ENCODE measurements at places on chromosomes 1 and 21.

DNA sequence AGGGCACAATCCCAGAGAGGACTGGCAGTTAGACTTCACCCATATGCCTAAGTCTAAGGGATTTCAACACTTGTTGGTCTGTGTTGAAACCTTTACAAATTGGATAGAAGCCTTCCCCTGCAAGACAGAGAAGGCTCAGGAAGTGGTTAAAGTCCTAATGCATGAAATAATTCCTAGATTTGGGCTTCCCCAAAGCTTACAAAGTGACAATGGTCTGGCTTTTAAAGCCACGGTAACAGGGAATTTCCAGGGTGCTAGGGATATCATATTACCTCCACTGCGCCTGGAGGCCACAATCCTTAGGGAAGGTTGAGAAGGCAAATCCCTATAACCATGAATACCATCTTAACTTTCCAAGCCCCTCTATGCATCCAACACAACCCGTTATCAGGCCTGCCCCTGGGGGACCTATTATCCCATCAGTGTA, 3.3 kb upstream of the FMO4 start:
- DNase-seq: no peak

GRCh38 chr1:61318319-61319125, 236.2 kb downstream of the NFIA start:
- no peak for DNase-seq

GRCh38 chr1:97412166-97412565, 508.7 kb downstream of the DPYD start:
- DNase-seq: peak; percentile 26

DNA sequence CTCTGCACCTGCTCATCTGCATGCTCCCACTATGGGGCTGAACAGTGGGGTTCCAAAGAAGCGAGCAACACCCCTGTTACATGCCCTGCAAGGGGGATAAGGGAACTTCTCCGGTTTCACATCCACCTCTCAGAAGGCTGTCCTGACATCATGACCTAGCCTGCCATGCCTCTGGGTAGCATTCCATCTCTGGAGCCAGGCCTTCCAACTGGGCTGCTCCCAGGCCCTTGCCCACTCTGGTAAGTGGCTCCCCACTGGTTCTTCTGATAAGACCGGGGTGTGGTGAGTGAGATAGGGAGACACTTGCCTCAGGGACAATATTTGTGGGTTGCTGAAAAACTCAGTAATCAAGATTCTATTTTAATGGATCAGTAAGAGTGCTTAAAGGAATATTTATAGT, 57.8 kb downstream of the KCNJ15 start:
- DNase-seq: no peak

- no peak for DNase-seq
Measured at GRCh38 chr1:26780344-26780957, 7.3 kb upstream of the PIGV start.

GRCh38 chr1:228404107-228404720, 2.4 kb downstream of the TRIM11 start:
- DNase-seq: no peak

- no peak for DNase-seq
Measured at GRCh38 chr1:14980621-14981218, 172.8 kb upstream of the TMEM51 start.

- DNase-seq: no peak
Measured at GRCh38 chr1:180994262-180994661, 28.4 kb downstream of the STX6 start.

GRCh38 chr1:181985281-181985680, 76.2 kb downstream of the ZNF648 start:
- DNase-seq: no peak

- DNase-seq: no peak
Measured at GRCh38 chr1:163661391-163661790, 339.6 kb downstream of the NUF2 start.

DNA sequence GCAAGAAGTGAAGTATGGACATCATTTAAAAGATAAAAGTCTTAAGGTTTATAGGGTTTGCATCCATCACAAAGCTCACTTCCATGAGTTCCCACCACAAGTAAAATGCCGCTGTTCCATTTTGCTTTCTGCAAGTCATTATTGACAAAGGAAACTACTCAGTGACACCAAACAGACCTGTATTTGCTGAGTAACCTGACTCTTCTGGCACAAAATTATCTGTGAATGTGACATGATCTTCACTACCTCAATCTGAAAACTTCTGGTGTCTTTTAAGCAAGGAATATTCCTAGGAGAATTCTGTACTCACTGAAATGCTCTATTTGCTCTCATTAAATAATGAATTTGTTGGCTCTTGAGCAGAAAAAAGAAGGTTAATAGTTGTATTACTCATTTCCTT, 1077.4 kb upstream of the ADGRL4 start:
- DNase-seq: no peak

DNA sequence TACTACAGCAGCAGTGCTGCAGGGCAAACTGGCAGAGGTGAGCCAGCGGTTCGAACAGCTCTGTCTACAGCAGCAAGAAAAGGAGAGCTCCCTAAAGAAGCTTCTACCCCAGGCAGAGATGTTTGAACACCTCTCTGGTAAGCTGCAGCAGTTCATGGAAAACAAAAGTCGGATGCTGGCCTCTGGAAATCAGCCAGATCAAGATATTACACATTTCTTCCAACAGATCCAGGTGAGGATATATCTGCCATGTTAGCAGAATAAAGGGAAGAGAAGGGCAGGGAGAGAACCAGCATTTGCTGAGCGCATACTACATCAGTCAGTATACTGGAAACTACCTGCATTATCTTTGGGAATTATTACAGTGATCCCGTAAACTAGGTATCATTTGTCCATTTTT, 130.0 kb upstream of the BMP8A start:
- DNase-seq: no peak

GRCh38 chr1:246213502-246213901, 293.6 kb downstream of the SMYD3 start:
- no peak for DNase-seq

DNA sequence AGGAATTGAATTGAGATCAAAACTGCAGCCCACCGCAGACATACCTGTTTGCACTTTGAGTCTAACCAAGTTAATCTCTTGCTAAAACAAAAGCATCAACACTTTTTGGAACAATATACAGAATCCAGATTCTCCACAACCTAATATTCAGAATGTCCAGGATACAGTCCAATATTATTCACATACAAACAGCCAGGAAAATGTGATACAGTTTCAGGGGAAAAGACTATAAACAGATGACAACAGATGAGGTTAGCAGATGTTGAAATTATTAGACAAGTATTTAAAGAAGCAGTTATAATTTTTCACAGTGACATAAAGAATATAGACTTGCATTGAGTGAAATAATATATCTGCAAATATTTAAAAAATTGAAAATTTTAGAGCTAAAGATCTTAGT, 678.1 kb upstream of the CXADR start:
- no peak for DNase-seq

DNA sequence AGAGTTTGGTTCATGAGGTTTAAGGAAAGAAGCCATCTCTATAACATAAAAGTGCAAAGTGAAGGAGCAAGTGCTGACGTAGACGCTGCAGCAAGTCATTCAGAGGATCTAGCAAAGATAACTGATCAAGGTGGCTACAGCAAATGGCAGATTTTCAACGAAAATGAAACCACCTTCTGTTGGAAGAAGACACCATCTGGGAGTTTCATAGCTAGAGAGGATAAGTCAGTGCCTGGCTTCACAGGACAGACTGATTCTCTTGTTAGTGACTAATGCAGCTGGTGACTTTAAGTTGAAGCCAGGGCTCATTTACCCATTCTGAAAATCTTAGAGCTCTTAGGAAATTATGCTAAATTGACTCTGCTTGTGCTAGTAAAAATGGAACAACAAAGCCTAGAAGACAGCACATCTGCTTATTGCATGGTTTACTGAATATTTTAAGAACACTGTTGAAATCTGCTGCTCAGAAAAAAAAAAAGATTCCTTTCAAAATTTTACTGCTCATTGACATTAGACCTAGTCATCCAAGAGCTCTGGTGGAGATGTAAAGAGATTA, 10.5 kb downstream of the MAEL start:
- DNase-seq: no peak

DNA sequence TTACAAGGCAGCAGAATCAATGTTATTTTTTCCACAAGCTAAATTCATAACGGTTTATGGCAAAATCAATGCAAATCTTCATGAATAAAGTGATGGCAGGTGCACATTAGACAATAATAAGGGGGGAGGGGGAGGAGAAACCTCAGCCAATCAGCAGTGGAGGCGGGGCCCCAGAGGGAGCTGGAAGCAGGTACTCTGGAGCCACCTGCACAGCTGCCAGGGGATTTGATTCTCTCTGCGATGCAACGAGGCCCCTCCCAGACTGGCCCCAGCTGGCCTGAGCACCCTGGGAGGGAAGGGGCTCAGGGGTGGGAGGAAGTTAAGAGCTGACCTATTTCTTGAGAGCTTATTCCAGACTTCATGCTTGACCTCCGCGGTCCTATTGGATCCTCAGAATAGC, 127.8 kb upstream of the IGSF21 start:
- no peak for DNase-seq

- DNase-seq: no peak
Measured at GRCh38 chr1:162292422-162292849, 84.2 kb downstream of the SPATA46 start.

DNA sequence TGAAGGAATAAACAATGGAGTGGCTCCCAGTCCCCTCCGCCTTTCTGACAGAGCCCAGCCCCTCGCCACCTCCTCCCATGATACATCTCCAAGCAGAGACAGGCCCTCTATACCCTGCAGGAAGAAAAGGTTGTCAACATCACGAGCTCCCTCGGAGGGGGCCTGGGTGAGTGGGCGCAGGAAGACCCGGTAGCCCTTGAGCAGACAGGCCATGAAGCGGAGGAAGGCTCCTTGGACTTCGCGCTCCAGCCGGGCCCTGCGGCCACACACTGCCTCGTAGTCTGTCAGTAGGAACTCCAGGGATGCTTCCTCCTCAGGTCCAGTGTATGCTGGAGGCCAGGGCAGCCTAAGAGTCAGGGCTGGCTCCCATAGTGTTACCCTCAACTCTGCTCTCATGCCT, 7.0 kb downstream of the DENND4B start:
- no peak for DNase-seq

- DNase-seq: no peak
Measured at GRCh38 chr1:243313635-243314536, 58.0 kb downstream of the SDCCAG8 start.

DNA sequence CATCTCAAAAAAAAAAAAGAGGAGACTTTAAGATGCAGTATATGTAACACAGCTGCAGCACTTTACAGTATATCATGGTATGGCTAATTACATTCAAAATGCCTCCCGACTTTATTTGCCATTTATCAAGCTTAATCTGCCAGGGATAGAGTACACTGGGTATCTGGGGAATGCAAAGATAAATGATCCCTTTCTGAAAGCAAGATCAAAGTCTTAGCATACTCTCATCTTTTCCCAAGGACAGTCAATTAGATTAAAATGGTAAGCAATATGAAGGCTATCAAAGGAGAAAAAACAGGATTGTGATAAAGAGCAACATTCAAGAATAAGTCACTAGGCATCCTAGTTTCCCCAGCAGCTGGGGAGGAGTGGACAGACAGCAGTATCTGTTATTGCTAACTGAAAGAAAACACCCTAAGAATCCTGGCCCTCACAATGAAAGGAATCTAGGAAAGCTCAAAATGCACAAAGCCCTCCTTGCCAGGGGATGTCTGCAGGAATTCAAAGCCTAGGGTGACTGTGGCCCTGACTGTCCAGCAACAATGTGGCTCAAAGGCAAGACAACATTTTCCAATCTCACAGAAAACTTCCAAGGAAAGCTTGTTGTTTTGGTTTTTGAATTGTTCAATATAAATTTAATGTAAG, 56.7 kb upstream of the RAP1GAP start:
- DNase-seq: no peak

GRCh38 chr1:161998811-161999210, 24.9 kb downstream of the OLFML2B start:
- DNase-seq: no peak

DNA sequence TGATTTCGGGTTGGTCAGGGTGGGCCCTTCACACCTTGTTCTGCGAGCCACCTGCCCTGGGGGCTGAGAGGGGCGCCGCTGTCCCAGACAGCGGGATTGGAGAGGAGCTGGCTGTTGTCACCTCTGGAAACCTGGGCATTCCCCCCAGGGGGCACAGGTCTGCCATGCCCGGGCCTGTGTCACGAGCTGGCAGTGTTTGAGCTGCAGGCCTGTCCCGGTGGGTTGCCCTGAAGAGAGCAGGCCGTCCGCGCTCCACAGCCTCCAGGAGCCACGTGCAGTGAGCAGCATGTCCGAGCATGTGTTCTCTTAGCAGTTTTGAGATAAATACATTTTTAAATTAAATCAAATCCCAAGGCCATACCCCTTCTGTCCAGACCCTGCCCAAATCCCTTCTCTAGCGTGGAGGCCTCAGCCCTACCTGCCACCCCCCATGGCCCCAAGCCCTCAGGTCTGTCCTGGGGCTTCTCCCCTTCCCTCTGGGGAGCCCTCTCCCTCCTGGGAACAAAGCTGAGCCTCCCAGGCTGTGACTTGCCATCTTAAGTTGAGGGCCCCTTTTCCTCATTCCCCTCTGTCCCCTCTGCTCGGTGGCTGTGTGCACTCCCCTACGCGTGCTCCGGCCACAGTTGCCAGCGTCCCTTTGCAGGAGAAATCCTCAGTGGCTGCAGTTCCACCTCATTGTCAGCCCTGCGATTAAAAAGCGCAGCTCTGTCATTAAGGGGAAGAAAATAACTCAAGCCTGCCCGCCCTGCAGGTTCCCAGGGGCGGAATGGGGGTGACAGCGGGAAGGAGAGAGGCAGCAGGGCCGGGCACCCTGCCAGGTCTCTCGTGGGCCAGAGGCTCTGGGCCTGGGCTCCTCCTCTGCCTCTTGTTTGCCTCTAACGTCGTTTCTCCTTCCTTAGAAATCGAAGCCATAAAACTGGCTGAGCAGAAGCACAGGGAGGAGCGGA, 26.6 kb downstream of the SLX9 start:
- DNase-seq: no peak

DNA sequence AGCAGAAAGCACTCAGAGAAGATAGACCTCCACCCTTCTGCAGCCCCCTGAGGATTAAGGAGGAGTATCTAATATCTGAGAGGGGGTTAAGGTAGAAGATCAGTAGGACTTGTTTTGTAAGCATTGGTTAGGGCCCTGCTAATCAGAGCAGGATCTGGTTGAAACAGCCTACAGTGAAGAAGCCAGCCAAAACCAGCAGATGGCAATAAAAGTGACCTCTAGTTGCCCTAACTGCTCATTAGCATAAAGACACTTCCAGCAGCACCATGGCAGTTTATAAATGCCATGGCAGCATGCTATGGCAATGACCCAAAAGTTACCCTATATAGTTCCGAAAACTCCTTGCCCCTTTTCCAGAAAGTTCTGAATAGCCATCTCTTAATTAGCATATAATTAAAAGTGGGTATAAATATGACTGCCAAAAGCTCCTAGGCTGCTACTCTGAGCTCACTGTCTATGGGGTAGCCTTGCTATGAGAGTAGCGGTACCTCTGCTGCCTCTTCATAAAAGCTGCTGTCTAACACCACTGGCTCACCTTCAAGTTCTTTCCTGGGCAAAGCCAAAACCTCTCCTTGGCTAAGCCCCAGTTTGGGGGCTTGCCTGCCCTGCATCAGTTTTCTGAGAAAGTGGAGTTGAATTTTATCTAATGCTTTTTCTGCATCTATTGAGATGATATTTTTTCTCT, 254.2 kb downstream of the PAPPA2 start:
- peak; percentile 10 for DNase-seq

Measured in hippocampal formation (tissue), 2 donors.